ENCODE measurements at places on chromosomes 7 and 10. TPM values are rescaled to one million over a fixed set of nuclear protein-coding genes. Genes with fewer than 3 reads are reported as not detected.

AQP1 gene
- total RNA-seq, result 335 TPM

PCBD1 gene
- total RNA-seq, result 39.1 TPM

HPS1 gene
- 34.3 TPM for total RNA-seq

HYAL4 gene
- total RNA-seq, result not detected

LIPN gene
- not detected for total RNA-seq

CEP55 gene
- total RNA-seq, result 5.5 TPM

CPED1 gene
- 64.8 TPM for total RNA-seq

EMX2 gene
- total RNA-seq, result not detected

LIPM gene
- 0.13 TPM for total RNA-seq

ATP6V0A4 gene
- total RNA-seq, result not detected

NANOS1 gene
- total RNA-seq, result 1.5 TPM

OR2A5 gene
- total RNA-seq, result not detected

C10orf67 gene
- total RNA-seq, result not detected

BAZ1B gene
- 52.7 TPM for total RNA-seq

DTX2 gene
- 9.8 TPM for total RNA-seq

LHPP gene
- 10.7 TPM for total RNA-seq

BBIP1 gene
- 22.9 TPM for total RNA-seq

ENO4 gene
- 0.13 TPM for total RNA-seq

ALDH18A1 gene
- 183 TPM for total RNA-seq

ABHD11 gene
- total RNA-seq, result 7.5 TPM

All from smooth muscle cell of the pulmonary artery (primary cell).